ENCODE measurements at places on chromosomes 7 and 10.

GRCh38 chr7:150363872-150364271, 4.8 kb upstream of the REPIN1 start:
- DNase-seq, result peak; percentile 83

- DNase-seq, result peak; percentile 77
These were observed 47.2 kb downstream of the DNAJC12 start for GRCh38 chr10:67790534-67791408.

DNA sequence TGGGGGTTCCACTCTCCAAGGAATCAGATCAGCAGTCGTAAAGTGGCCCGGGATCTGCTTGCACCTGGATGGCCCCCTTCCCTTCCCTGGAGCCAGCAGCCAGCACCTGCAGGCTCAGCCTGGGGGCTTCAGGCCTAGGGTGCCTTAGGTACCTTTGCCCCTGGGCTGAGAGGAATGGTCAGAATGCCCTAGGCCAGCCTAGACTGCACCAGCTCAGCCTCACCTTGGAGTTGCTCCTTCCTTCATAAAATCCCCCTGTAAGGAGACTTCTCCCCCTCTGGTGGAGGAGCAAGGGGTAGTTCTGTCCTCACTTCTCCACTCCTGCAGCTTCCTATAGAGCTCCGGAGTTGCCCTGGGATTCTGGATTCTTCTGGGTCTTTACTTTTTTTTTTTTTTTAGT, 32.4 kb upstream of the LBX1 start:
- DNase-seq, result no peak

DNA sequence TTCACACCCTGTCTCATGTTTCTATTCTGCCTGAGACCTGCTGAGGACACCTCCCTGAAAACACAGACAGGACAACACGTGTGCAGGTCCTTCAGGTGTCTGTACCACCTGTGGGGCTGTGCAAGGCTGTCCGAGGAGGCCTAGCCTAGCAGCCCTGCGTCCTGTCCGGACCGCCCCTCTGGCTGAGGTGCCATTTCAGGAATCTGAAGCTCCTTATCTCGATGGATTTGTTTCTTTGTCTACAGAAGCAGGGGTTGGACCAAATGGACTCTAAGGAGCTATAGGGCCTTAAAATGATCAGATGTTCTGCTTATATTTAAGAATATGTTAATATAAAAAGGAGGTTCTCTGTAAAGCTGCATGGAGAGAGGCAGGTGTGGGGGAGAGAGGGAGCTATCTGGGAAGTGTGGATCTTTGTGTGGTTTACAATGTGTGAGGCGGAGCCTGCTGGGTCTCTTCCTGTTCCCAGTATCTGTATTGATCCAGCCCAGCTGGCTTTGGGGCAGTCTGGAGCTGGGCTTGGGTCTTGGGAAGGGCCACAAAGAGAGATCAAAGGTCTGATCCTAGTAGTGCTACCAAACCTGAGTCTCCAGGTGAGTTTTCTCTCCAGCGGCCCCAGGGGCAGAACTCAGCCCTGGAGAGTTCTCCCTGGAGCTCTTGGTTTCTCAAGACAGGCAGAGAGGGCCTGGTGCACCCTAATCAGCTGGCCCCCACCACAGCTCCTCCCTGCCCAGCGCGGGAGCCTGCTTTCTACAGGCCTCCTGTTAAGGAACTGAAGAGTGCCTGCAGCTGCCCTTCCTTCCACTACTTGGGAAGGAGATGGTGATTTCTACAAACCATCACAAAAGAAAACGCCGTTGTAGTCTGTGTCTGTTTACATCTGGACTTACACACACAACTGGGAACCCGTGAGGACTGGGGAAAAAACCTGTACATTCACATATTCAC, 3.4 kb upstream of the MNX1 start:
- no peak for DNase-seq

GRCh38 chr10:129627442-129627841, 160.4 kb downstream of the MGMT start:
- DNase-seq, result no peak
